ENCODE measurements at places on chromosomes 5 and 9.

GRCh38 chr9:136734837-136735496, 7.8 kb downstream of the LCN10 start:
- no peak for DNase-seq

GRCh38 chr5:143194206-143194605, 209.3 kb downstream of the NR3C1 start:
- no peak for DNase-seq

DNA sequence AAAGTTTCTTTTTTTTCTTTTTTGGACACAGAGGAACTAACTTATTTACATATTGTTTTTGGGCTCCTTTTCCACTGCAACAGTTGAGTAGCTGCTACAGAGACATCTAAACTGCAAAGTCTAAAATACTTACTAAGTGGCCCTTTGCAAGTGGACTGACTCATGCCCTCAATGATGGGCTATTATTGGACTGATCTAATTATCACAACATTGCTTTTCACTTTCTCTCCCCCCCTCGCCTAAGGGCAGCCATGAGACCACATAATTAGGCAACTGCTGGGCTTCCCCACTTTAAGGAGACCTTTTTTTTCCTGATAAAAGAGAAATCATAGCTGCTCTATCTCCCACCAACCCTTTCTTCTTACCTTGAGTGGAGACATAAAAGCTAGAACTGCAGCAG, 47.0 kb downstream of the PLK2 start:
- DNase-seq, result no peak

DNA sequence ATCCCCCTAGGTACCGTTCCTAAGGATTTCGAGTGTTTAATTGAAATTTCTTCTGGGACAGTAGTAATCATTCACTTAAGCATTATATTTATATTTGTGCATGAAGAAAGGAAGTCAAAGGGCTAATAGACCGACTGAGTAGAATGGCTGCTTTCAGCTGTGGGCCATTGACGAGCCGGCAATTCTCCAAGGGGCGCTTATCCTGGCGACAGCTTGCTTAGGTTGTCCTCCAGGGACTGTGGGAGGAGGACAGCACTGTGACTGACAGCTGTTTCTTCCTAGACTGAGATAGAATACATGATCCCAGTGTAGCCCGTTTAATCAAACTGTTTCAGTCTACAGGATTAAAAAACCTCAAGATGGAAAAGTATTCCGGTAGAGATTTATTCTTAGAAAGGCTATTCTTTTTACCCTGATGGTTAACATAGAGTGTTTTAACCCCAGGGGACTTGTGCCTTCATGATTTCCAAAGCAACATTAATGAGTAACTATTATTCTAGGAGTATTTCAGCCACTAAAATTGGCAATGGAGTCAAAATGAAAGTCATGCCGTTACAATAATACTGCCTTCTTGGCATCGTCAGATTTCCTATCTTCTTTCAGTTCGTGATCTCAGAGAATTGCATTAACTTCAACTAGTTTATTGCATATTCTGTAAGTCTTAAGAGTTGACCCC, 943.1 kb upstream of the WWC1 start:
- DNase-seq, result no peak

DNA sequence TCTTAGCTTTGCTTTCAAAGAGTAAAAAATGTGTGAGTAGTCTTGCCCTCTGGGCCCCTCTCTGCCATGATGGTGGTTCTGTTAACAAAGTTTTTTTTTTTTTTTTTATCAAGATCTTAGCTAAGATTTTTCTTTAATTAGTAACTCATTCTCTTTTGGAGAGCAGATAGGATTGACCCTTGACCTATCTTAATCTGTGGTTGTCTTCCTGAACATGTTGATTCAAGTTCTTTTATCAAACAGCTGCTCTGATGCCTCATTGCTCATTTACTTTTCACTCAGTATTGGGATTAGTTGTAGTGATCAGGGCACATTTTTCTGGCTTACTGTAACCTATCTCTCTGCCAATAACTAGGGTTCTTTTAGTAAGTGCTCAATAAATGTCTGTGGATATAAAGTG, 106.3 kb downstream of the PCSK5 start:
- peak; percentile 28 for DNase-seq

DNA sequence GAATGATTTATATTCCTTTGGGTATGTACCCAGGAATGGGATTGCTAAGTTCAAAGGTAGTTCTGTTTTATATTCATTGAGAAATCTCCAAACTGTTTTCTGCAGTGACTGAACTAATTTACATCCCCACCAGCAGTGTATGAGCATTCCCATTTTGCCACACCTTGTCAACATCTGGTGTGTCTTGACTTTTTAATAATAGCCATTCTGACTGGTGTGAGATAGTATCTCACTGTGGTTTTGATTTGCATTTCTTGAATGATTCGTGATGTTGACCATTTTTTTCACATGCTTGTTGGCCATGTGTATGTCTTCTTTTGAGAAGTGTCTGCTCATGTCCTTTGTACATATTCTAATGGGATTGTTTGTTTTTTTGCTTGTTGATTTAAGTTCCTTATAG, 421.5 kb downstream of the KIAA0825 start:
- DNase-seq, result no peak

- DNase-seq, result no peak
These were observed 32.8 kb downstream of the SMARCA2 start for GRCh38 chr9:2047916-2048315.

DNA sequence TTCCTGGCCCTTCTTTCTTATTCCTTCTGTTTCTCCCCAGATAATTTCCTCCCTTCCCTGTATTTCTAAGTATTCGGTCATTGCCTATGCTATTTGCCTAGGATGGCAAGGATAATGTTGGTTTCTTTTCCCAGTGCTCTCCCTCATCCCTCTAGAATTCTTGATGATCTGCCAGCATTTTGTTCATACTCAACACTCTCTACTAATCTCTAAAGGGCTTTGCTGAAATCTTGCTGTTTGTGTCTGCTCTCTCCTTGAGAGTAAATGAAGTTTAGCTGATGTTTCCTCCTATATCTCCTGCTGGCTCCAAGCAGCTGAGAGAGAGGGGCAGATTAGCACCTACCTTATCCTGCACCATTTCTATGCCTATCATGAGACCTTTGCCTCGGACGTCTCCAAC, 38.1 kb downstream of the AGXT2 start:
- no peak for DNase-seq

DNA sequence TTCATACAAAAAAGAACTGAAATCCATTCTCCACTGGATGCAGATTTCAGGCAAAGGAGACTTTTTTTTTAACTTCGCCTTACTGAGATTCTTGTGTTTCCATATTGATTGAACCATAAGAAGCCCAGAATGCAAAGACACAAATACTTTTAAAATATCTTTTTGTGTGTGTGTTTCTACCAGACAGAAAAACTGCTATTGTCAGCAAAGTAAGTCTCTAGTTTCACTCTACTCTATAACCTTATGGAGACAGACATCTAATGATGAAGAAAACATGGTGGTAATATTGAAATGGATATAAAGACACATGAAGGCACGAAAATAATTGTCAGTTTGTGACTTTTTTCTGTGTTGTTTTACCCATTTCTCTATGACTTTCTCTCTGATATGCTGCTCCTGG, 260.3 kb upstream of the RORB start:
- DNase-seq, result no peak

DNA sequence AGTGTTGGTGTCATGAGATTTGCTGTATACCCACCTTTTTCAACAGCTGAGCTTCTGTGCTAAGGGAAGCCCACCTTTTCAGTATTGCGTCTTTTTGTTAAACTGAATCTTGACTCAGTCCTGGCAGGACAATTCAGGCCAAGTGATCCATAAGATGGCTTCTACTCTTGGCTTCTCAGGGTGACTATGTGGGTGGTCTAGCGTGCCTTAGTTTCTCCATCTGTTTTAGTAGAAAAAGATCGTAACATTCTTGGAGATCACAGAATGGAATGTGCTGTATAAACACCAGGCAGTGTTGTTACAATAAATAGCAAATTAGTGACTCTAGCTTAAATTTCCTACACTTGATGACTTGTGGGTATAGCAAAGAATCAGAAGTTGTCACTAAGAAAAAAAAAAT, 66.6 kb downstream of the PCSK5 start:
- no peak for DNase-seq

DNA sequence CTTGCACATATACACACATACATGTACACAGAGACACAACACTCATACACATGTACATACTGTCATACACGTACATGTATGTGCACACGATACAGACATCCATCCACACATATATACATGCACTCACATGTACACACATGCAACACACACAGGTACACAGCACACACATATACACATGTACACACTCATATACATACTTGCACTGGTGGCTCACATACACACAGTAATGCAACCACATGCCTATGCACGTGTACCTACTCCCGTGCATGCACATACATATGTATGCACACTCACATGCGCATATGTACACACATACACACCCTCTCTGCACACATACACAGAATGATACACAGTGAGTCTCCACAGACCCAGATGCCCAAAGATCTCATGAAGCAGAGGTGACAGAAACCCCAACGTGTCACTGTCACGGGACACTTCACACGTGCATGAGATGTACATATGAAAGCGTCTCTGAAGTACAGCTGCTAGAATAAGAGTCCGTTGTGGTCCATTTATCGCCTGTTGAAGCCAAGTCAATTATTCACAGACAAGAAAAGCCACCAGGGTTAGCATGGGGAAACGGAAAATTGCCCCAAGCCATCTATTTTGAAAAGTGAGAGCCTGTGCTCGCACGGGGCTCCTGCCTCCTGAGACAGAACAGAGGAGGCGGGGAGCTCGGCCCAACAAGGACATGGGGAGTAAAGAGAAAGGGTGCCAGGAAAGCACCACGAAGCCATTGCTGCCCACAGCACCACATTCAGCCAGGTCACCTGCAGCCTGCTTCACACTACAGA, 24.9 kb downstream of the LPCAT1 start:
- DNase-seq, result no peak

GRCh38 chr9:110880189-110880588, 158.1 kb downstream of the LPAR1 start:
- DNase-seq, result no peak

DNA sequence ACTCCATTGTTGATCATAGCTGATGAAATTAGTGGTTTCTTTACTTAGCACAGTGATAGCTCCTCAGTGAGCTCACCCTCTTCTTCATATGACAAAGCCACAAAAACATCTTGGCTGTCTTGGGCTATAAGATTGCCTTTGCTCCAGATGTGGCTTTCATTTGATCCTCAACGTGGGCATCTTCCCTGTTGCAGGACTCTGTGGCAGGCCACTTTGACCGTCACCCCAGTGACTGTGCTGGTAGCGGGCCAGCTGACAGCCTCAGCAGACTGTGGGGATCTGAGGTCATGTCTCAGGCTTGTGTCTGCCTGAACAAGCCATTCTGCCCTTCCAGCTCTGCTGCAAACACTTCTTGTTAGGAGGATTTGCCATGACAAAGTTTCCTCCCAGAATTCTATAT, 422.2 kb downstream of the NR2F1-AS1 start:
- DNase-seq, result no peak

Data from RWPE1 (cell line).